ENCODE measurements at places on chromosomes 6 and 20. TPM values are rescaled to one million over a fixed set of nuclear protein-coding genes. Genes with fewer than 3 reads are reported as not detected.
A peak's percentile ranks its signal among the peaks of the same experiment; 100 is the strongest.

GRCh38 chr20:4470375-4470774 lies 251.3 kb upstream of the PRND start:
- no peak for DNase-seq

DNA sequence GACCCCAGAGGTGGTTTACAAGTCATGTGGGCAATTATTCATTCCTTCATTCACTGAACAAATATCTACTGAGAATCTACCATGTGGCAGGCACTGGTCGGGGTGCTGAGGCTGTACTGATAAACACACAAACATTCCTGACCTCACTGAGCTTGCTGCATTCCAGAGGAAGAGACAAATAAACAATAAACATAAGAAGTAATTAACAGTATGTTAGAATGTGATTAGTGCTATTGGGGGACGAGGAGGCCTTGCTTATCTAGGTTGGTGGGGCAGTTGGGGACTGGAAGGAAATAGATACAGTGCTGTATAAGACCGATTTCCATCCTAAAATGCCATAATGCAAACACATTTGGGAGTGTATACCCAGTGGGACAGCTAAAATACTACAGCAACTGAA lies 44.1 kb downstream of the MAK start:
- DNase-seq = no peak

DNA sequence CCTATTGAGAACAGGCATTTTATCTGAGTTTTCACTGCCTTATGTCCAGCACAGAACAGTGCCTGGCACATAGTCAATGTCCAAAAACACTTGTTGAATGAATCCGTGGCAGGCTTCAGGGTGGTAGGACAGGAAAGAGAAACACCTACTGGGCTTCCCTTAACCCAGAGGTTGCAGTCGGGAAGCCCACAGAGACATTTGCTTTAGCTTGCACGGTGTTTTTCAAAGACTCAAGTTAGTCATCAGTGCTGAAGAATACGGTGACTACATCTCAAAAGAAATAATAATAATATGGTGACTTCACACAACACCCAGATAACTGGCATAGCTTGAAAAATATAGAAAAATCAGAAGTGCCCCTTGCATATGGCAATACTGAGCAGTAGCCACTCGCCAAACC lies 160.4 kb downstream of the CD83 start:
- no peak for DNase-seq

- no peak for DNase-seq
Observed at GRCh38 chr20:60056407-60057122, 98.3 kb downstream of the CDH26 start.

- DNase-seq = no peak
Observed at GRCh38 chr6:2274981-2275891, 29.8 kb upstream of the GMDS start.

DNA sequence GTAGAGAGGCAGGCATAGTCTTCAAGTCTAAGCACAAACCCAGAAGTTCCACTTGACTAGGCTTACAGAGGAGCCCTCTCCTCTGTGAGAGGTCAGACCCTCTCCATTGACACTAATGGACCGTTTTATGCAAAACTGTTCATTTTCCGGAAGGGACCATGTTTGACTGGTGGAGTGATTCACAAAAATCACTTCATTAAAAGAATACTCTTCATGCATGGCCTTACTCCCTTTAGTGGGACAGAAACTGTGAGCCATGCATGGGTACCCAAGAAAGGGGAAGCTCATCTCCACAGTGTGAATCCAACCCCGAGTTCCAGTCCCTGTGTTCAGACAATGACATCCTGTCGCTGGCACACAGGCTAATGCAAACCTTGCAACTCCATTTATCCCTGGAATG lies 63.2 kb downstream of the OLIG3 start:
- no peak for DNase-seq

GRCh38 chr20:31497838-31498540 lies 16.3 kb upstream of the HM13 start:
- DNase-seq = peak; percentile 82

DNA sequence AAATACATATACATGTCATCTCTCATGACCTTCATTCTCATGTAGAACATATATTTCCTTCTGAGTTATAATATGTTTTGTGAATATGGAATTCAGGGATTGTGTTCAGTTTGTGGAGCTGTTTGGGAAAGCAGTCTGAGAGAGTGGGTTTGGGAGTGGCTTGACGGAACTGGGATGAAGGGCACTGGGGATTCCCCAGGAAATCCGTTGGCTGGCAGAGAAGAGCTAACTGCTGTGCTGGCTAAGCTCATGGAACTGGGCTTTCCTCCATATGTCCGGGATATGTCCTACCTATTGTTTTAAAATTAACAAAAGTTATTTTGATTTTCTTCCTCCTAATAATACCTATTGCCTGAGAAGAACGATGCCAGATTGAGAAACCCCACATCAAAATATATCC lies 359.5 kb upstream of the FLRT3 start:
- no peak for DNase-seq

GRCh38 chr20:6818033-6818808 lies 50.7 kb downstream of the BMP2 start:
- no peak for DNase-seq

DNA sequence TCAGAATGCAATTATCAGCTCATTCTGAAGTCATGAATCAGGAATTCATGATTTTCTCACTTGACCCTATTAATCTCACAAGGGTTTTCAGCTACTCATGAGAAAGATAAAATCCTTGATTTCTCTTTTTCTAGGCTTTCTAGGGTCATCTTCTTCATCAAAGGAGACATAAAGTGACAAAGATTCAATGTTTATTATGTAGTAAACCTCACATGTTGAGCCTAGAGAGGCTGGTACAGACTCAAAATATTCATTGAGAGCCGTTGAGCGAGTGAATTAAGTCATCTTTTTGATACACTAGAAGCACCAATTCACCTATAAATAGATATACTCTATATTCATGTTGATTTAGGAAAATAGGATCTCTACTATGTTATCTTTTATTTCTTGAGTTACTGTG lies 104.8 kb upstream of the TRAF3IP2 start:
- no peak for DNase-seq

The DOK5 gene
- 26.3 TPM for total RNA-seq

The RBBP8NL gene
- not detected for total RNA-seq

The PNPLA1 gene
- not detected for total RNA-seq

The SLC22A1 gene
- not detected for total RNA-seq

The DUSP15 gene
- 3.4 TPM for total RNA-seq
